ENCODE measurements at places on chromosomes 3 and 15.

DNA sequence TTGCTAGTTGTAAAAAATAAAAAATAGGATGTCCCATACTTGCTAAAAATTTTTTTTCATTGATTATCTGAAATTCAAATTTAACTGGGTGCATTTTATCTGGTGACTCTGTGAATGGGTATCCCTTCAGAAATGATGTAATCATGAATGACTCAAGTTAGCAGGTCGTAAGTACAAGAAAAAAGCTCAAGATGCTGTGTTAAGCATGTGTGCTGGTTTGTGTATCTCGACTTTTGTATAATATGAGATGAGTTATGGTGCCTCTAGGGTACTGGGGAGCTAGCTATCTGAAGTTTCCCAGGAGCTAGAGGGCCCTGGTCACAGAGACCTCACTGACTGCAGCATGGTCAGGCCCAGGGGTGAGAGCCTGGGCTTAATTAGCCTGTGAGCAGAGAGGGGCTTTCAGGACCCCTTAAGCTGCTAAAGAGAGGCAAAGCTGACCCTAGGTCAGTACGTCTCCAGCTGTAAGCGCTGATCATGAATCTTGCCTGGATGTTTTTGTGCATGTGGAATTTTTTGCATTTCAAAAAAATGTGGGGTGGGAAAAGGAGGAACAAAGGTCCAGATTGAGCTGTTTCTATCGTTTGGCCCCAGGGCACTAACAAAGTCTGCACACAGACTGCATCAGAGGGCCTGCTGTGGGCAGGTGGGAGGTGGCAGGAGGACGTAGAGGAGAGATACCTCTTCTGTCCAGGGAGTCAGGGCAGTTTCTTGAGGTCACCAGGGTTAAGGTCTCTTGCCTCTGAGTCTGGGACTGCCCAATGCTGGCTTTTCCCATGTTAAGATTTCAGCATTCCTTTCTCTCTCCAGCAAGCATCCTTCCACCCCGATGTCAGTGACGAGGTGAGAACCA, 233.2 kb upstream of the TPM1 start:
- no peak for DNase-seq

DNA sequence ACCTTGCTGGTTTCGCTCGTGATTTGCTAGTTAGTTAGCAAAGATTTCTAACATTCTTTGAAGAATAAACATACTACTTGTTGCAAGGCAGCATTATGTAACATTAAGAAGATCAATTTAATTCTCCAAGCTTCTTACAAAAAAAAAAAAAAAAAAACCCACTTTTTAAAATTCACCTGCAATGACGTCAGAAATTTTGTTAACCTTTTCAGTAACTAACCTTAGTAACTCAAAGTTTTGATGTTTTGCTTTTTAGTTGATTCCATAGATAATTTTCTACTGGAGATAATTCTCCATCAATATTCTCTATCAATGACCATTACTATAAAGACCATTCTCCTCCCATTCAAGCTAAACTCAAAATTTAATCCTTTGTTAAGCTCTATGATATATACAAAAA, 491.8 kb upstream of the TBL1XR1 start:
- DNase-seq, result no peak

- DNase-seq, result no peak
Observed at GRCh38 chr3:45536316-45536715, 58.2 kb upstream of the LIMD1 start.

DNA sequence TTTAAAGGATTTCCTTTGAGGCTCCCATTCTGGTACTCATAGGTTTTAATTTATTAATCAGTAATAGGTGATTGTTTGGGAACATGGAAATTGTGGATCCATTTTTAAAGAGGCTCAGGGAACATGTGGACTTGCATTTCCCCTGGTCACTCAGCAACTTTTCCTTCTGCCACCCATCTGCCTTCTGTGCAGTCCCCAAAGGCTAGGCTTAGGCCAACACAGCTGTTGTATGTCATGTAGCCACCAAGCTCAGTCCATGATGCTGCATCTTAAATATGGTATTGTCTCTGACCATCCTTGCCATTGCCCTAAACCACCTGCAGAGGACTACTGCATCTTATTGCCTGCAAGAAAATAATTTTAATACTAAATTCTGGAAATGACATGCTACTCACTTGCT, 416.7 kb upstream of the SEMA6D start:
- no peak for DNase-seq

- no peak for DNase-seq
Observed at GRCh38 chr15:47384341-47384740, 333.0 kb upstream of the SEMA6D start.

DNA sequence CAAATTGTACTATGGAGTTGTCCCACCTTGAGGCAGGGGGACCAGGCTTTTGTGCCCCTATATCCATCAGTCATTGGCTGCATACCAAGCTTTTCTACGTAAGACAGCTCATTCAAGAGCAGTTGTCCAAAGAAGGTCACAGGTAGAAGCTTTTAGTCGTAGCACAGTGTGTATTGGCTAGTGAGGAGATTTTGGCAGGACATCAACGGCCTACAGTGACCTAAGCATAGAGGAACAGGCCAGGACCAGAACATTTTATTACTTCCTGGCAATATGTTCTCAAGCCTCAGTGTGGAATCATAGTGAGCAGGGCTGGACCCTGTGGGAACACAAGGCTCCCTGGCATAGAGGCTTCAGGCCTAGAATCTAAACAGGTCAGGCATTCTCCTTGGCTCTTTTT, 105.4 kb upstream of the ANKRD28 start:
- DNase-seq, result no peak

GRCh38 chr3:156626104-156626503, 48.3 kb upstream of the TIPARP start:
- no peak for DNase-seq

GRCh38 chr3:16449369-16449768, 64.1 kb downstream of the RFTN1 start:
- no peak for DNase-seq

GRCh38 chr15:76368122-76368621, 31.6 kb downstream of the ISL2 start:
- no peak for DNase-seq

DNA sequence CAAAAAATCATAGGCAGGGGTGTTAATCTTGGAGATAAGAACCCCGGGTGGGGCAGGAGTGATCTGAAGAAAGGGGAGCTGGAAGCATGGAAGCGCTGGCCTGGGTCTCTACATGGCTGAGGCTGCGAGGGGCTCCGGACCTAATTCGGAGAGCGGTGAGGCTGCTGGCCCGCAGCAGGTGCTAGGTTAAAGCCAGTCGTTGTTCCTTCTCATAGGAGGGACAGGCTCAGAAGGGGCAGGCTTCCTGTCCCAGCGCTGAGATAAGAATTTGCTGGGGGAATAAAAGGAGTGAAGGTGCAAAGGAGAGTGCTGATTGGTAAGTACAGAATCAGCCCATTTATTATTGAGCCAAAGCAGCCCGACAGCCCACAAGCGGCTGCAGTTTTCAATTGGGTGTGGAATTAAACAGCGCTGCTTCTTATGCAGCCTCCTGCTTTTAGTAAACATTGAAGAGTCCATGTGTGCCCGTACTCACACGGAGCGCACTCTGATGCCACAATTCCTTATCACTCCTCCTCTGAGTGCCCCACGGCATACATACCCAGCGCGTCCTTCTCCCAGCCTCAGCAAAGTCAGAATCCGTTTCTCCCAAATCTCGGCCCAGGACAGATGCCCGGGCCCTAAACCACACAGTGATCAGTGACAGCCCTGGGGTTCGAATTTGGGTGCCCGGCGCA, 17.1 kb downstream of the CHST13 start:
- peak; percentile 56 for DNase-seq

DNA sequence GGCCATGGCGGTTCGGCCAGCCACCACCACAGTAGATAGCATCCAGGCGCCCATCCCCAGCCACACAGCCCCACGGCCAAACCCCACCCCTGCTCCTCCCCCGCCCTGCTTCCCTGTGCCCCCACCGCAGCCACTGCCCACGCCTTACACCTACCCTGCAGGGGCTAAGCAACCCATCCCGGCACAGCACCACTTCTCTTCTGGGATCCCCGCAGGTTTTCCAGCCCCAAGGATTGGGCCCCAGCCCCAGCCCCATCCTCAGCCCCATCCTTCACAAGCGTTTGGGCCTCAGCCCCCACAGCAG, 29.5 kb downstream of the PTPN23 start:
- DNase-seq, result no peak

GRCh38 chr3:131605916-131606315, 103.1 kb upstream of the MRPL3 start:
- DNase-seq, result no peak

DNA sequence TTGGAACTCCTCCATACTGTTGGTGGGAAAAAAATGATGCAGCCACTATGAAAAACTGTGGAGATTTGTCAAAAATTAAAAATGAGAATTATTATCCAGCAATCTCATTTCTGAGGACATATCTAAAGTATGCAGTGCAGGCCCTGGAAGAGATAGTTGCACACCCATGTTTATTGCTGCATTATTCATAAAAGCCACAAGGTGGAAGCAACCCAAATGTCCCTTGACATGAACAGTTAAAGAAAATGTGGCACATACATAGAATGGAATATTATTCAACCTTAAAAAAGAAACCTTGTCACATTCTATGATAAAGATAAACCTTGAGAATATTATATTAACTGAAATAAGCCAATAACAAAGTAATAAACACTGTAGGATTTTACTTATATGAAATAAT, 80.9 kb upstream of the ARHGEF26 start:
- DNase-seq, result no peak

GRCh38 chr3:59920822-59921221, 871.0 kb upstream of the CFAP20DC start:
- no peak for DNase-seq

- DNase-seq, result no peak
Observed at GRCh38 chr3:171846597-171846996, 3.4 kb downstream of the TMEM212 start.

- no peak for DNase-seq
Observed at GRCh38 chr3:69563981-69564380, 175.3 kb upstream of the MITF start.

GRCh38 chr3:140249188-140249587, 314.2 kb downstream of the CLSTN2 start:
- no peak for DNase-seq

- no peak for DNase-seq
Observed at GRCh38 chr15:79458491-79458890, 26.4 kb downstream of the MINAR1 start.

DNA sequence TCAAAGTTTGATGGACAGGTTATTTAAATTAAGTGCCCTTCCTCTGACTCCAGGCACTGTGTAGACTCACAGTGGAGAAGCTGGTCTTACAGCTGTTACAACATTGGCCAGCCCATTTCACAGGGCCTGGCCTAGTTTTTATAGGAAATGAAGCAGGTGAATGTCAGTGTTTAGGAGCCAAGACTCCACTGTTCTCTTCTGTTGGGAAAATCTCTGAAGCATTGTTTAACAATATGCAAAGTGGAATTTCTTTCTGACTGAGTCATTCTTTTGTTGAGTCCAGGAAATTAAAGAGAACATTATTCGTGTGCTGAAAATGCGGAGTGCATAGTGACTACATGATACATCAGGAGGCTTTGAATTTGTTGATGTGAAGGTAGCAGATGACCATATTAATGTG, 64.7 kb downstream of the ARRDC4 start:
- DNase-seq, result no peak

DNA sequence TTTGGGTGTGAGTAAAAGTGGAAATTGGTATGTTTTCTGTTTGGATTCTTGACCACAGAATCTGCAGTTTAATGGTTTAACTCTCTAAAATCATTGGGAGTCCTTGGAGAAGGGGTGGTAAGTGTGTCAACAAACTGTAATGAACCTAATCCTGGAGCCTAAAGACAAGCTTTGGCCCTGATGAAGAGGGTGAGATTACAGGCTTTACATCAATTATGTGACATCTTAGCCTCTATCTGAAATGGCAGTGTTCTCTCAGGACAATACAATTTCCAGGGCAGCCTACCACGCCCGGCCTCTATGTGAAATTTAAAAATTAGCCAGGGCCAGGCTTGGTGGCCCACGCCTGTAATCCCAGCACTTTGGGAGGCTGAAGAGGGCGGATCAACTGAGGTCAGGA, 4.3 kb upstream of the PKM start:
- no peak for DNase-seq

DNA sequence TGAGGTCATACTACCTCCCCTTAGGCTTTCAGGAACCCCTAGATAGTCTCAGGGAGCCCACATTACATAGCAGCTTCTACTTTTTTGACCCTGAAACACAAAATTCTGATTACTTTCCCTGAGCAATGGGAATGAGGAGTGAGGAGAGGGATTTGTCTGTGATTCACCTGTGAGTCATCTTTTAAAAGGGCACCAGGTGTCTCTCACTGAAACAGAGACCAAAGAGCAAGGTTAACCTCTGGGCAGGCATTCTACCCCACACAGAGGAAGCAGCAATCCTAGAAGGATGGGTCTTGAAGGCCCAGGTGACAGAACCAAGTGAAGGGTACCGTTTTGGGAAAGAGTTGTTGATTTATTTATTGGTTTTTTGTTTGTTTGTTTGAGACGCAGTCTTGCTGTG, 31.1 kb upstream of the UBE2E2 start:
- DNase-seq, result no peak

DNA sequence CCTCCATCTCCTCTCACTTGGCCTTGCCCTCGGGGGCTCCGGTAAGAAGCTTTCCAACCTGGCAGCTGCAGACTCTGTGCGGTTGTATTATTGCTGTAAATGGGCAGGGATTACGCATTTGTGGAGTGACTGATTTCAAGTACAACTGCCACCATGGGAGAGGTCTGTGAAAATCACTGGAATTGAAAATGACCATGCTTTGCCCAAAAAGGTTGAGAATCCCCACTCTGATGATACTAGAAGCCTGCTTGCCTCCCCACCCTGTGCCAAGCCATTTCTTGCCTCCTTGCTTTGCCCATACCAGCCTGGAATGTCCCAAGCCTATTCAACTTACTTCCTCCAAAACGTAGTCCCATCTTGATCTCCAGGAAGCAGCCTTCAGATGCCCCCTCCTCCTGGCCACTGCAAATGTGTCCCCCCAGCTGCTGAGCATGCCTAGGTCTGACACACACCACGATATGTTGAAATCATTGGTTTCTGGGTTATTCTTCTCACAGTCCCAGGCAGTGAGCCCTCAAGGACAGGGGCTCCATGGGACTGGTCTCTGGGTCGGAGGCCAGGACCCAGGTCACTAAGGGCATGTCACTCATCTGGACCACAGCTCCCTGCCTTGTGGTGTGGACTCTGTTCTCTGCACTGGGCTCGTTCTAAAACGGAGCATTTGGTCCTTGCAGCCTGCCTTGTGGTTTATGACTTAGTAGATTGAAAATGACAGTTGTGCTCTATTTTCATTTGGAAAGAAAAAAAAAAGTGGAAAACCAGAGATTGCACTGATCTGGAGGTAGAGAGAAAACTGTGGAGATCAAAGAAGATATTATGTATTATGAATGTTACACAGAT, 42.9 kb downstream of the SMAD3 start:
- DNase-seq, result no peak

GRCh38 chr15:70291305-70292075, 193.8 kb upstream of the TLE3 start:
- no peak for DNase-seq

- no peak for DNase-seq
Observed at GRCh38 chr3:121619691-121620090, 26.5 kb downstream of the FBXO40 start.

- no peak for DNase-seq
Observed at GRCh38 chr3:102398176-102398575, 36.6 kb upstream of the ZPLD1 start.

Measured in suprapubic skin (tissue), 4 donors.